ENCODE measurements at places on chromosomes 11 and 22. TPM values are rescaled to one million over a fixed set of nuclear protein-coding genes. Genes with fewer than 3 reads are reported as not detected.

GRCh38 chr11:4025248-4025966, 69.2 kb upstream of the RRM1 start:
- DNase-seq, result no peak

DNA sequence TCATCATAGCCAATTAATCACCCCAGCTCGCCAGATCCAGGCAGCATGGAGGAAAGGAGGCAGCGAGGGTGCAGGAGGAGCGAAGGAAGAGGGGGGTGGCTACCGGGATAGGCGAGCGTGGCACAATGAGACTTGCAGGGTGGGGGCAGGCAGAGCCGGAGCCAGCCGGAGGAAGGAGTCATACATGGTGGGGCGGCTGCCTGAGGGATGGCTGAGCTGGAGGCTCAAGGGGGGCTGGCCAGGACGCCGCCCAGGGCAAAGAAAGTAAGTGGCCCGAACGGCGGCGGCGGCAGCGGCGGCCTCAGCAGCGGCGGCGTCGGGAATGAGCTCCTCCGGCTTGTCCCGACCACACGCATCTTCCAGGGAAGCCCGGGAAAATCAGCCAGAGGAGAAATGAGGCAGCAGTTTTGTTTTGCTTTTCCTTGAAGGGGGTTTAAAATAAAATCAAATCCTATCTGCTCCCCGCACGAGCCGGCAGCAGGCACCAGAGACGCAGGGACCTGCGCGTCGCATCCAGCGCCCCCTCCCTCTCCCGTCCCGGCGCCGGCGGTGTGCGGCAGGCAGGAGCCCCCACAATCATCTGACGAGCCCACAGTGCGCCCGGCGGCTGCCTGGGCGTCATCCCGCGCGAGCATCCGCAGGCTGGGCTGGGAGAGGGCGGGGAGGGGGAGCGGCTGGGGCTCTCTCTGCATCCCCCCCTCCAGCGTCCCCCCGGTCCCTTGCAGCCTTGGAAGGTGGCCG, 263.6 kb downstream of the CTTN start:
- DNase-seq, result peak; percentile 47

DNA sequence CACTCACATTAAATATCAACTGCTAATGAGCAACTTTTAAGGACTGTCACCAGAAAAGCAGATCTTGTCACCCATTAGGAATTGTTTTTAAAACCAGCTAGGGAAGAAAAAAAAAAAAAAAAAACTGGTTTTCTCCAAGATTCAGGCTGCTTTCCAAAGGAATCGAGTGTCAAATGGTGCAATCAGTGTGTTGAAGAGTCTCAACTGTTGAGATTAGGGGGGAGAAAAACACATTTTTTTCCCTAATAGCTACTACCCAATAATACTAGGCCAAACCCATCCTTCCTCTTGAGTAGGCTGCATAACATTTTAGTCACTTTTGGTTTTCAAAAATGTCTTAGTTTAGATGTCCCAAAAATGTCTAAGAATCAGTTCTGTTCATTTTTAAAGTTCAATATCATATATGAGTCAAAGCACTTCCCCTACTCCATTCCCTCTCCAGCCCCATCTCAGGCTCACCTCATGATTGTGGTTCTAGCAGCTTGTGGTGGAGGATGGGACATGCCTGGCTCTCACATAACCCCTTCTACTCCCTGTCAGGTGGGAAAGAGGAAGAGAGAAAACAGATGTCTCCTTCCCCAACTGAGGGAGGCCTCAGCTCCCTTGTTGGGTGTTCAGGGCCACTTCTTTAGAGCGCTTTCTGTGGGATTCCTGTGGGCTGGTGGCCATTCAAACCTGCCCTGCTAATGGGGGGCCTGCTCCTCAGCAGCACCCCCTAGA, 193.6 kb downstream of the CWF19L2 start:
- DNase-seq, result no peak

- no peak for DNase-seq
Measured at GRCh38 chr11:21625982-21626381, 566.9 kb upstream of the ANO5 start.

- DNase-seq, result peak; percentile 49
Measured at GRCh38 chr11:12248330-12248729, 129.0 kb upstream of the PARVA start.

- no peak for DNase-seq
Measured at GRCh38 chr11:28072321-28072720, 35.6 kb downstream of the KIF18A start.

DNA sequence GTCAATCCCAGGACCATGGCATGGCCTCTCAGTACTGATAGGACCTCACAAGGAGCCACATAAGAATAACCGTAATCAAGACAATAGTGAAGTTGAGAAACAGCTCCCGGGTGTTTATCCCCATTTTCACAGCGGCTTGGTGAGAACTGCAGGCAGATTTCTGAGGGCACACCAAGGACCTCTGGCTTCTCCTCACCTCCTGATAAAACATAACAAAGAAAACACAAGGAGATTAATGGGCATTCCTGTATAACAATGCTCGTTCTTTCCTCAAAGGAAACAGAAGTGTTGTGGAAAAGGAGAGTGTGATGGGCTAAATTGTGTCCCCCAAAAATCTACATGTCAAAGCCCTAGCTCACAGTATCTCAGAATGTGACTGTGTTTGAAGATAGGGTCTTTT, 4.0 kb downstream of the SLN start:
- DNase-seq, result no peak

GRCh38 chr11:126746443-126746842, 254.1 kb downstream of the KIRREL3 start:
- no peak for DNase-seq

DNA sequence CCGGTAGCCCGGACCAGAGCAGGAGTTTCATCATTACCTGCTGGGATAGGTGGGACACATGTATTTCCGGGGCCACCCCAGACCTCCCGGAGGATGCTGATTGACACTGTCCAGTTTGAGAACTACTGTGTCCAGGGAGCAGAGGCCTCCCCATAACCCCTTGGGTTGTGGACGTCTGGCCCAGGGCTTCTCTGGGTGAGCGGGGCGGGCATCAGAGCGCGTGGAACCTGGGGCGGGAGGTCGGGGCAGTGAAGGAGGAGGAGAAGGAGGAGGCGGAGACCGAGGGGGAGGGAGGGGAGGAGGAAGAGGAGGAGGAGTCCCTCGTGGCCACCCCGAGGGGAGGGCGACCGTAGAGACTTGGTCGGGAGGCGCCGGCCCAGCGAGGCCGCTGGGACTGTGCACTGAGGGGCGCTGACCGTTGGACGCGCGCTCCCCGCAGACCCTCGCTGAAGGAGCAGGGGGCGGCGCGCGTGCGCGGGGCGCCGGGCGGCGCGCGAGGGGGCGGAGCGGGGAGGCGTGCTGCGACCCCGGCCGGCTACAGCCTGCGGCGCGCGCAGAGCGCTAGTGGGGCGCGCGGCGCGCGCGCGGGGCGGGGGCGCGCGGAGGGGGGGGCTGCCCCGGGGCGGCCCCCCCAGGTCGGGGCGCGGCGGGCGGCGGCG, at the start of gene GRK3:
TSS of gene GRK3 (plus strand) at position 356 of the 659 bp plus-strand sequence. CDS start 366 bp downstream, outside the sequence.
- peak; percentile 65 for DNase-seq

GRCh38 chr11:124310721-124311120, 3.0 kb downstream of the OR8D1 start:
- no peak for DNase-seq

DNA sequence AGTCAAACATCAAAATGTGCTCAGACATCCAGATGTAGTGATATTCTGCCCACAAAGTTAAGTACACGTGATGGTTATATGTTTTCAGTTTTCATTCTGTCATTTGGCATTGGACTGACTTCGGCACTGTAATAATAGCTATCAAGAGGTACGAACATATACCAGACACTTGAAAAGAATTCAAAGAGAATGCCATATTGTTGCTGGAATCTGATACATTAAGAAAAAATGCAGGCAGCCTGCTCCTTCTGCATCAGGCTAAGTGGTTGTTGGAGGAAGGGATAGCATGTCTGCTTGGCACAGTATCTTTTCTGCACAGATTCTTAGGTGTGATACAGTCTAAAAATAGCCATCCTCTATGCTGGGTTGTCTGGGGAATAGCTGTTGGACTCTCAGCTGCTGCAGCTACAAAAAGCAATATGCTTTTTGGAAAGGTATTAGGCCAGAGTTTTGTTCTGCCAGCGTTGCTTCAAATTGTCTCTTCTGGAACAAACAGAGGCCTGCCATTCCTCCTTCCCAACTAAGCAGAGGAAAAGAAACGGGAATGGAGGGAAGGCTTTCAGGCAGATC, 892.6 kb downstream of the TBC1D22A start:
- no peak for DNase-seq

DNA sequence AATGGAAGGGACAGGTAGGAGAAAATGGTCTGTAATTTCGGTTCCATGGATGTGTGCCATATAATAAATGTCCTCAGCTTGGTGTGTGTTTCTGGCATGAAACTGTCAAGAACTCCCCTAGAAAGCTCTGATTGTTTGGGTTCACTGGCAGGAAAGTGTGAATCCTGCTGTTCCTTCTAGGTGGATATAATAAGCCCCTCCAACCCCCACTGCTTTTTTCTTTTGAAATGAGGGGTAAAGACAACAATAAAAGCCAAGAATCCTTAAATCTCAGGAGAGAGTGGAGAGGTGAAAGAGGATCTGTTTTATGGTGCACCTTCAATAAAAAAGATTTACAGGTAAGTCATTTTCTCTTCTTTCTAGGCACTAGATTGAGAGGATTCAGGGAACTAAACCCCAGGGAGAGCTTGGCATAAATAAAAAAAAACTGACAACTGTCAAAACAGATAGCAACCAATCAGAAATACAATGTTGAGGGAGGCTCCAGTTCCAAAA, 74.9 kb downstream of the CACNG2 start:
- no peak for DNase-seq

- DNase-seq, result peak; percentile 44
Measured at GRCh38 chr11:68051191-68052136, 12.6 kb downstream of the TCIRG1 start.

DNA sequence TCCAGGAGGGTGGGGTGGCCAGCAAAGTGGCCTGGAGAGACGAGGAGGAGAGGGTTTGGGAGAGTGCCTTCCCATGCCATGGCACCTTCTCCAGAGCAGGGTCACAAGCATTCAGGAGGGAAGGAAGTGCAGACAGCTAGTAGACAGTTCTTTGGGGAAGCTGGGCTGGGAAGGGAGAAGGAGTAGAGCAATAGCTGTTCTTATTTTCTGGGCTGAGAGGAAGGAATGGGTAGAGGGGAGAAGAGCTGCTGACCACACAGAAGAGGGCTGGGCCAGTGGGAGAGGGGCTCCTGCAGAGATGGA, 14.8 kb upstream of the PICK1 start:
- DNase-seq, result no peak

DNA sequence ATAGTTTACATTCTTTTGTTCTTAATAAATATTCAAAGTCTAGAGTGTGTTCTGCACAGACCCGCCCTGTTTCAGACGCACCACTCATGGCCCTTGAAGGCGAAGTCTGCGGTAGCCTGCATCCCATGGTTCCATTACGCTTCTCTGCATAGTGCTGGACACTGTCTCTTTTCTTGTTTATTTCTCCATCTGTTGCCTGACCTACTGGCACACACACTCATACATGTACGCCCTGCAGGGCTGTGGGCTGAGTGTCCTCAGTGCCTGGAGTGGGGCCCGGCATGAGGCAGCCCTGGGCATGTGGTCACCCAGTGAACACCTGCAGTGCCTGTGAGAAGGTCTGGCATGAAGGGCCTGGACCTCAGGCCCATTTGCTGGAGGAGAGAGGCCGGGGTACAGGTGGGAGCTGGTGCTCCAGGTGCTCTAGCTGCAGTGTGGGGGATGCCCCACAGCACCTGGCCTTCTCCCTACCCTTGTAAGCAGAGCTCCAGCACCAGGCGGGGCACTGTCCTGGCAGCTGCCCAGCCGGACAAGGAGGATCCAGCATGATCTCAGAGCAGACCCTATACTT, 404.1 kb downstream of the TBC1D22A start:
- DNase-seq, result no peak

DNA sequence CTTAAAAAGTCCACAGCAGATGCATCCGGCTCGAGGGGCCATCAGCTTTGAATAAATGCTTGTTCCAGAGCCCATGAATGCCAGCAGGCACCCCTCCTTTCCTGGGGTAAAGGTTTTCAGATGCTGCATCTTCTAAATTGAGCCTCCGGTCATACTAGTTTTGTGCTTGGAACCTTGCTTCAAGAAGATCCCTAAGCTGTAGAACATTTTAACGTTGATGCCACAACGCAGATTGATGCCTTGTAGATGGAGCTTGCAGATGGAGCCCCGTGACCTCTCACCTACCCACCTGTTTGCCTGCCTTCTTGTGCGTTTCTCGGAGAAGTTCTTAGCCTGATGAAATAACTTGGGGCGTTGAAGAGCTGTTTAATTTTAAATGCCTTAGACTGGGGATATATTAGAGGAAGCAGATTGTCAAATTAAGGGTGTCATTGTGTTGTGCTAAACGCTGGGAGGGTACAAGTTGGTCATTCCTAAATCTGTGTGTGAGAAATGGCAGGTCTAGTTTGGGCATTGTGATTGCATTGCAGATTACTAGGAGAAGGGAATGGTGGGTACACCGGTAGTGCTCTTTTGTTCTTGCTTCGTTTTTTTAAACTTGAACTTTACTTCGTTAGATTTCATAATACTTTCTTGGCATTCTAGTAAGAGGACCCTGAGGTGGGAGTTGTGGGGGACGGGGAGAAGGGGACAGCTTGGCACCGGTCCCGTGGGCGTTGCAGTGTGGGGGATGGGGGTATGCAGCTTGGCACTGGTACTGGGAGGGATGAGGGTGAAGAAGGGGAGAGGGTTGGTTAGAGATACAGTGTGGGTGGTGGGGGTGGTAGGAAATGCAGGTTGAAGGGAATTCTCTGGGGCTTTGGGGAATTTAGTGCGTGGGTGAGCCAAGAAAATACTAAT, 1.9 kb downstream of the NEAT1 start:
- no peak for DNase-seq

DNA sequence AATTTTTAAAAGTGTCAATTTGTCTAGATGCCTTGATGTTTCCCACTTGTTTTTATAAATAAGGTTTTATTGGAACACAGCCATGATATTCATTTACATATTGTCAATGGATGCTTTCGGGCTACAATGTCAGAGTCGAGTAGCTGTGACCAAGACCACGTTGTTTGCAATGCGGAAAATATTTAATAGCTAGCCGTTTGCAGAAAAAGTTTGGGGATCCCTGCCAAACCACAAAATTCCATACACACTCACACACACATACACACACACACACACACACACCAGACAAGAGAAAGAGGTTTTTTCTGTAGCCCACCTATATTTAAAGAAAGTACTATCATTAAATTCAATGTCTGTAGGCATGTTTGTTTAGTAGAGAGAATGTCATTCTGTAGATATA, 58.3 kb downstream of the TYR start:
- DNase-seq, result no peak

- DNase-seq, result no peak
Measured at GRCh38 chr22:32042924-32043323, at the start of gene SLC5A1. Gene SLC5A1, plus strand, starts transcription at chr22:32043261. Its CDS starts 21 bp downstream, at chr22:32043282.

The CD6 gene
- 0.82 TPM for total RNA-seq

The CNTN5 gene
- 17.9 TPM for total RNA-seq

The SCO2 gene
- total RNA-seq, result 0.82 TPM

The C1QTNF5 gene
- 2.4 TPM for total RNA-seq

The NPAS4 gene
- total RNA-seq, result under 0.01 TPM

The OR51B4 gene
- total RNA-seq, result 0.41 TPM

The WNT7B gene
- total RNA-seq, result 1.2 TPM

All from frontal cortex (tissue), 4 donors.